Liver (tissue), 10 donors: ENCODE measurements at places on chromosomes 7 and 10. TPM values are rescaled to one million over a fixed set of nuclear protein-coding genes. Genes with fewer than 3 reads are reported as not detected.

DNA sequence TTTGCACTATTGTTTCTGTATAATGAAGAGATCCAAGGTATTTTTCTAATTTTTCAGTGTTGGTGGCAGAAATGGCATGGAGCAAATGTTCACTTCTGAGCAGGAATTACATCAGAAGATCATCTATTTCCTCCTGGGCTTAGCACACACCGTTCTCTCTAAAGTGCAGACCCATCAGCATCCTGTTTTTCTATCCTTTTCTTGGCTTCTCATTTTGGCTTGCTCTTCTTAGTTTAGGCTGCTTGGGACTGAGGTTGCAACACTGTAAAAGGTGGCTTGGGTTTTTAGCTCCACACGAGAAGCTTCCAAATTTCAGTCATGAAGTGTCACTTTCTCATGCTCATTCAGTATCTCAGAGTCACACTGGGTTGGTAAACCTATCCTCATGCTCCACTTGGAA lies 79.9 kb upstream of the SMIM30 start:
- no peak overlapping the region for H3K4me3 ChIP-seq
- no peak for DNase-seq
- H3K36me3 ChIP-seq: no peaks in the 10 kb centered on the region
- no peaks in the 10 kb centered on the region for H3K4me1 ChIP-seq
- H3K27me3 ChIP-seq: no peaks in the 10 kb centered on the region

The ORC5 gene
- 8.4 TPM for polyA plus RNA-seq

The MYPN gene
- polyA plus RNA-seq: 0.03 TPM

DNA sequence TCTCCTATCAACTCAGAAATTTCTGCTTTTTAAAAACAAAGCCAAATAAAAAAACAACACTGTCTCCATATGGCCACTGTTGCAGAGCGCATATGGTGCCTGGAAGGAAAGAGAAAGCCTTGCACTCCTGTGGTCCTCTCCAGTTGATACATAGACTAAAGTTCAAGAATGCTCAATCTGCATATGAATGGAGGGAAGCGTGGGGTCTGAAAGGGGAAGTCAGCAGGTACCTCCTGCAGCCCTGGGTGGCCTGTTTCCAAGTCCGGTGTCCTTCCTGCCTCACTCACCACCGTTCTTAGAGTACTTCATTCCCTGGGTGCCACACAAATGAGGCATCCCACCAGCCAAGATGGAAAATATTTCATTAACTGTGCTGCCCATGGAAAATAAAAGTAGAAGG lies 138.3 kb upstream of the PALS2 start:
- peaks cover 8% of the 10 kb centered on the region for H3K4me1 ChIP-seq
- no peaks in the 10 kb centered on the region for H3K27me3 ChIP-seq
- no peaks in the 10 kb centered on the region for H3K36me3 ChIP-seq
- no peak overlapping the region for H3K27ac ChIP-seq
- no peak overlapping the region for H3K4me3 ChIP-seq
- no peak for DNase-seq

DNA sequence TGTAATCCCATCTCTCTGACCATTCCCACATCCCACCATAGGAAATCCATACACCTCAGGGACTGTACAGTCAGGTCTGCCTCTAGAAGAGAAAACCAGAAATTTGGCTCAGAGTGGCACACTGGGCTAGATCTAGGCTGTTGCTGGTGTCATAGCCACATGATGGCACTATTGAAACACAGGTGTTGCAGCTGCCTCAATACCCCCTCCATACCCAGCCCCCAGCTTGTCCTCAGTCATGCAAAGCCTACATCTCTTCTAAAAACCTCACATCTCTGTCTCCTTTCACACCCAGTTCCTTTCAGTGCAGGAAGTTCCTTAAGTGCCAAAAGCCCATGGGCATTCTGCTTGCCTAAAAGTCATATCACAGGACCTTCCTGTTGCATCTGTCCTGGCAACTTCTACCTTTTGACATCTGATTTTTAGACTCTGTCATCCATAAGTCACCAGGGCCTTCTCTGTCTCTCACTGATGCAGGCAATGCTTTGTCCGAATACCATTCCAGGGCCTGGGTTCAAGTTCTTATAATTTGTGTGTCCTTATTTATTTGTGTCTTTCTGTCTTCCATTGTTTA lies 27.0 kb upstream of the HIBADH start:
- no peak overlapping the region for H3K4me3 ChIP-seq
- DNase-seq: no peak
- no peaks in the 10 kb centered on the region for H3K27me3 ChIP-seq
- H3K4me1 ChIP-seq: no peaks in the 10 kb centered on the region

- H3K4me1 ChIP-seq: no peaks in the 10 kb centered on the region
- H3K36me3 ChIP-seq: no peaks in the 10 kb centered on the region
- no peaks in the 10 kb centered on the region for H3K27me3 ChIP-seq
- H3K4me3 ChIP-seq: no peak overlapping the region
- no peak overlapping the region for H3K27ac ChIP-seq
Measured at GRCh38 chr10:113463777-113464176, 89.1 kb upstream of the HABP2 start.

The RAMP3 gene
- polyA plus RNA-seq: 27.5 TPM

- no peak overlapping the region for H3K4me3 ChIP-seq
- no peaks in the 10 kb centered on the region for H3K36me3 ChIP-seq
- H3K27me3 ChIP-seq: peaks cover 3% of the 10 kb centered on the region
- no peaks in the 10 kb centered on the region for H3K4me1 ChIP-seq
Measured at GRCh38 chr10:21202776-21203462, 305.8 kb upstream of the NEBL start.

- no peak for DNase-seq
- H3K4me3 ChIP-seq: no peak overlapping the region
- no peaks in the 10 kb centered on the region for H3K27me3 ChIP-seq
- H3K36me3 ChIP-seq: peaks cover 3% of the 10 kb centered on the region
- no peak overlapping the region for H3K27ac ChIP-seq
Measured at GRCh38 chr10:73408061-73408460, 5.8 kb downstream of the ANXA7 start.

- H3K27me3 ChIP-seq: no peaks in the 10 kb centered on the region
- H3K36me3 ChIP-seq: no peaks in the 10 kb centered on the region
- no peak within 1 kb of the TSS for H3K4me3 ChIP-seq
- peaks cover 3% of the 10 kb centered on the region for H3K4me1 ChIP-seq
- DNase-seq: no peak
Measured at GRCh38 chr7:134548877-134549276, at the start of gene AKR1B15. AKR1B15 (plus strand) TSS chr7:134549110; CDS start chr7:134564620, 15,510 bp downstream.

DNA sequence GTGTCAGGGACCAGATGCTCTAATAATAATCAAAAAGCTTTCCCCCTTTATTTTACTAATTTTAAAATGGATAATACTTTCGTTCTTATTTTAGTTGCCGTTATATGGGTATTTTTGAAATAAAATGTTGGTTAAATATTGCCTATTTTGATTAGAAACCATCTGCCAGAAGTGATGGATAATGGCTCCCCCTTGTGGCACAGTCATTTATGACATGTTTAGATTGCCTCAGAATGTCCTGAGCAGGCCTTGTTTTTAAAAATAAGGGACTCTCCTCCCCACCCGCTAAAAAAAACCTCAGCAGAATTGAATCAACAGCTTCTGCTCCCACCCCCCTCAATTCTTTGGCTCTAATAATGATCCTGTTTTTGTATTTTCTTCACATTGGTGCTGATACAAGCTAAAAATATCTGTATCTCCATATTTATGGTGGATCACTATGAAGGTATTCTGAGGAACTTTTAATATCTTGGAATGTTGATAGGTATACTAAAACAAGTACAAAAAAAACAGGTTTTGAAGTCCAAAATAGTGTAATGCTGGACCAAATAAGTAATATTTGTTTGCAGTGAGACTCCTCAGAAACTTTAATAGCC lies 38.8 kb downstream of the TMEM60 start:
- peaks cover 1% of the 10 kb centered on the region for H3K4me1 ChIP-seq
- peak; percentile 79 for DNase-seq
- H3K36me3 ChIP-seq: no peaks in the 10 kb centered on the region
- H3K27ac ChIP-seq: peak overlapping the region; percentile 68

DNA sequence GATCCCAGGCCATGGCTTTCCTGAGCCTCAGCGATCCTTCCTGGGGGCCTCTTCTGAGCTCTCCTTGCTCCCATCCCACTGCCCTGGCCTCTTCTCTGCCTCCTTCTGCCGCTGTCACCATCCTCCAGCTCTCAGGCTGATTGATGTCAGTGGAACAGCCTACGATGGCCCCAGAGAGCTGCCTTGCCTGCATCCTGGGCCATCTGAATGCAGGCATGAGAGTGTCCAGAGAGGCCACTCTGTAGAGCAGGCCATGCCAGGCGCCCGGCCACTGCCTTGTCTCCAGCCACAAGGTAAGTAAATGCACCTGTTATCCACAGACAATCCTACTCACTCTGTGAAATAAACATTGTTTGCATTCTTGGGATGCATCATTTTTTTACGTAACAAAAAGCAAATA lies 171.4 kb upstream of the PPP2R2D start:
- H3K27ac ChIP-seq: no peak overlapping the region
- H3K4me1 ChIP-seq: peaks cover 2% of the 10 kb centered on the region
- H3K4me3 ChIP-seq: no peak overlapping the region

The GRM3 gene
- polyA plus RNA-seq: not detected

GRCh38 chr7:86768967-86769760 lies 125.5 kb downstream of the GRM3 start:
- H3K4me1 ChIP-seq: no peaks in the 10 kb centered on the region
- H3K27ac ChIP-seq: no peak overlapping the region
- no peaks in the 10 kb centered on the region for H3K27me3 ChIP-seq
- no peak for DNase-seq

DNA sequence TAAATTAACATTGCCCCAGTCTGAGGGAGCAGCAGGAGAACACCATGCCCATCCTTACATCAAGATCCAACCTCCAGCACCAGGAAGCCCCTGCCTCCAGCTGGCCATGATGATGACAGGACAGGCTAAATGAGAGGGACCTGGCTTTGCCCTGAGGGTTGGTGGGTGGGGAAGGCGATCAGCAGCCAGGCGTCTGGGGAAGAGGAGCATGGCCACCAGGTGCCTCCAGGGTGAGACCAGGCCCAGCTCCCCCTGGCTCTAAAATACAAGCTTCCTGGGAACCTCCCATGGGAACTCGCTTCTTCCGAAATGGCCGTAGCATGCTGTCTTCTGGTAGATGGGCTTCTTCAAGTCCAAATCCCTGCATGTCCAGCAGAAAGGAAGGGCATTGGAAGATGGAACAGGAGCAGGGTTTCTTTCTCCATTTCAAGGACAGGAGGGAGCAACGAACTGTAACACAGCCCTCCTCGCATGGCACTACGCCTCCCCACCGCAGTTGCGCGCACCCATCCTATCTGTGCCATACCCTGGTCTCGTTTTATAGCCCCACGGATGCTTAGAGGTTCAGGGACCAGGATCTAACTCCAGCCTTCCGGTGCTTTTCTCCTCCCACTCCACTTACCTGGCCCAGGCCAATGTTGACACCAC lies 15.8 kb downstream of the MAT1A start:
- H3K4me3 ChIP-seq: no peak overlapping the region
- no peaks in the 10 kb centered on the region for H3K27me3 ChIP-seq
- no peak for DNase-seq
- peaks cover 53% of the 10 kb centered on the region for H3K36me3 ChIP-seq
- H3K27ac ChIP-seq: peak overlapping the region; percentile 80
- peaks cover 52% of the 10 kb centered on the region for H3K4me1 ChIP-seq

GRCh38 chr7:101768280-101768679 lies 49.1 kb upstream of the CUX1 start:
- DNase-seq: no peak
- no peaks in the 10 kb centered on the region for H3K4me1 ChIP-seq
- H3K27me3 ChIP-seq: no peaks in the 10 kb centered on the region

GRCh38 chr7:149440222-149440621 lies 20.6 kb downstream of the ZNF777 start:
- H3K27ac ChIP-seq: no peak overlapping the region
- no peak overlapping the region for H3K4me3 ChIP-seq
- peaks cover 13% of the 10 kb centered on the region for H3K36me3 ChIP-seq
- no peaks in the 10 kb centered on the region for H3K27me3 ChIP-seq
- no peaks in the 10 kb centered on the region for H3K4me1 ChIP-seq
- DNase-seq: no peak

- H3K4me1 ChIP-seq: peaks cover 9% of the 10 kb centered on the region
- H3K27me3 ChIP-seq: no peaks in the 10 kb centered on the region
- H3K27ac ChIP-seq: no peak overlapping the region
- H3K4me3 ChIP-seq: no peak overlapping the region
- no peaks in the 10 kb centered on the region for H3K36me3 ChIP-seq
- DNase-seq: no peak
Measured at GRCh38 chr7:138458576-138459412, 1.3 kb upstream of the TRIM24 start.

The CYP26C1 gene
- not detected for polyA plus RNA-seq

The NUTM2E gene
- not detected for polyA plus RNA-seq

The CPA2 gene
- not detected for polyA plus RNA-seq

The FHIP2A gene
- polyA plus RNA-seq: 12.2 TPM

- no peak overlapping the region for H3K4me3 ChIP-seq
- H3K27ac ChIP-seq: no peak overlapping the region
- no peak for DNase-seq
- H3K36me3 ChIP-seq: no peaks in the 10 kb centered on the region
- no peaks in the 10 kb centered on the region for H3K4me1 ChIP-seq
Measured at GRCh38 chr10:110636932-110637557, 7.1 kb upstream of the RBM20 start.

The ATE1 gene
- polyA plus RNA-seq: 7.9 TPM

DNA sequence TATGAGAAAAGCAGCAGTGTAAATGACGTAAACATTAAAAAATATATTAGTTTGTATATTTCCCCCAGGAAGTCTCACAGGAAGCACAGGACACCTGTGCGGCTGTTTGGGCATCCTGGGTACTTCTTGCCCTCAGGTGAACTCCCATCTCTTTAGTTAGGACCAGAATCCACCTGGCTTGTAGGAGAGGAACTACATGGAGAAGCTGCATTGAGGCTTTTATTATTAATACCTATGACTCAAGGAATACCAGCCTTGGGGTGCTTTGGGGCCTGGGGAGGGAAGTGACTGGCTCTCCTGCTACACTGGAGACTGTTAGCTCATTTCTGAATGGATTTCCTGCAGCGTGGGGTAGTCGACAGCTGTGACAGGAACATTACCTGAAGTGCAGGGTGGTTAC lies 40.0 kb upstream of the GSDME start:
- H3K36me3 ChIP-seq: no peaks in the 10 kb centered on the region
- no peak for DNase-seq
- H3K27ac ChIP-seq: no peak overlapping the region

- no peaks in the 10 kb centered on the region for H3K36me3 ChIP-seq
- H3K4me1 ChIP-seq: no peaks in the 10 kb centered on the region
- H3K27me3 ChIP-seq: no peaks in the 10 kb centered on the region
- DNase-seq: no peak
- H3K27ac ChIP-seq: no peak overlapping the region
Measured at GRCh38 chr7:105355701-105356100, 33.0 kb downstream of the SRPK2 start.
